Jurkat, Clone E6-1 (cell line): ENCODE measurements at places on chromosomes 7 and 10.
A peak's percentile ranks its signal among the peaks of the same experiment; 100 is the strongest.

DNA sequence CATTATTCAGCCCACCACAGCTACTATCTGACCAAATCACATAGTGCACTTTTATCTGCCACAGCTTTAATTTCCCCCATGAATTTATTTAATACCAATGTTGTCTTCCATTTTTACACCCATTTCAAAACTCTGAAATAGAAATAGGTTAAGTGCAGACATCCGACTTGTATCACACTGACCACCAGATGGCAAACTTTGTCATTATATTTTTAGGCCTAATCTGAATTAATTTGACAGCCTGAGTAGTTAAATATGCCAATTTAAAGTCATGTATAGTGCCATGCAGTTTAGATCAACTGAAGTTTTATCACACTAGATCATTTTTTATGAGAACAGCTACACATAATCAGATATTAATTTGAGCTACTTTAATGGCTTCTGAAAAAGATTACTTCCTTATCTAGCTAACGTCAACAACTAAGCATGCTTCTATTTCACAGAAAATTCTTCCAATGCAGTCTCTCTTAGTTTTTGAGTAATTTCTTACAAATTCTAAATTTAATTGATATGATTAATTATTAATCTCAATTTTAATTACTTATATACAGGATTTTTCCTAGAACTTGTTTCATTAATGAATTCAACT lies 566.4 kb downstream of the GFRA1 start:
- peak; percentile 31 for DNase-seq

DNA sequence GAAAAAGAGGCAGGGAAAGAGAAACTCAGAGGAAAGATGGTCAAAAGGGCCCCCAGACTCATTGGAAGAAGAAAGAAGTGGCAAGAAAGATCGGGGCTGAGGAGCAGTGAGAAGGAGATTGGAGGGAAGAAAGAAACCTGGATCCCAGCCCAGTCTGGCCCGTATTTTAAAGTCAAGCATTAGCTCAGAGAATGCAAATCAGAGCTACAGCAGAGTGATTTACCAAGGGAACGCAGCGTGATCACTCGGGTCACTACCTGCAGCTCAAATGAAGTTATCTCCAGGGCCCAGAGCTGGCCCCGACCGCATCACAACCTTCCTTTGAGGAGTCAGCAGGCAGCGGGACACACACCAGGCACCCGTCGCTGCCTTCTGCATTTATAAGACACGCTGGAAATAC lies 72.8 kb downstream of the CARD11 start:
- DNase-seq, result no peak

GRCh38 chr7:20602306-20602705 lies 13.2 kb upstream of the ABCB5 start:
- DNase-seq, result no peak

DNA sequence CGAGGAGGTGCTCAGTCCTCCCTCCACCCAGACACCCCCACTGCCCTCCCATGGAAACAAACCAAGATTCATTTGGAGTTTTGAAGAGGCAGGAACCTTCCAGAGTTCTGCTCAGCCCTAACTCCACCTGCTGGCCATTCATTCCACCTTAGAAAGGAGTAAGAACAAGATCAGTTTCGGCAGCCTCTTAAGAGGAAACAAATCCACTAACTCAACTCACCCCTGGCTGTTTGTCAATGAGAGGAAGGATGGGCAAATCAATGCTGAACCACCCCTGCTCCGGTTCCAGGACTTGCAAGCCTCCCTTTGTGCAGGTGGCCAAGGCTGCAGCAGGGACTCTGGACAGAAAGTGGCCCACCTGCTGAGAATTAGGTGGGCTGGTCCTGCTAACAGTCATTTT lies 26.2 kb downstream of the CCDC3 start:
- DNase-seq, result peak; percentile 9

DNA sequence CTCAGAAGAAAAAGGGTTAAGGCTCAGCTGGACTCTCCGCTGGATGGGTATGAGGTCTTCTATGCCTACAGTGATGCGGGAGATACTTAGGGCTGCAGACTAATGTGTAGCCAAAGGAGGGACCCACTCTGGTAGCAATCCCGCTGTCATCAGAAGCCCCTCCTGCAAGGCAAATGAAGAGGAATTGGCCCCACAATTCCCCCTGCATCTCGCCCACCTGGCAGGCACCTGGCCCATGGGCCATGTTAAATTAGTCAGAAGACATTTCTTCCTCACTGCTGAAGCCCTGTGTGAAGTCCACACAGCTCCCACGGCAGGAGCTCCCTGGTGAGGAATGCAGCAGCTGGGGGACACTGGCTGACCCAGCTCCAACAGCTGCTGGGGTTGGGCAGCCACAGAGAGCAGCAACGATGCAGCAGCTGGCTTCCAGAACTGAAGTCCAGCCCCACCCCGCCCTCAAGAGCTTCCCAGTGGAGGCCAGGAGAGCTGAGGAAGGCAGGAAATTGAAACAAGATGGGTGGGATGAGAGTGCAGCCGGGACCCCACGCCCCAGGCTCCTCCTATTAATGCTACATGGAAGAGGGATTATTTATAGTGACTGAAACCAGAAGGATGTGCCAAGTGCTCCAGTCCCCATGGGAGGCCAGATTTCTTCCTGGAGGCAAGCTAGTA lies 5.5 kb downstream of the VSTM4 start:
- no peak for DNase-seq

DNA sequence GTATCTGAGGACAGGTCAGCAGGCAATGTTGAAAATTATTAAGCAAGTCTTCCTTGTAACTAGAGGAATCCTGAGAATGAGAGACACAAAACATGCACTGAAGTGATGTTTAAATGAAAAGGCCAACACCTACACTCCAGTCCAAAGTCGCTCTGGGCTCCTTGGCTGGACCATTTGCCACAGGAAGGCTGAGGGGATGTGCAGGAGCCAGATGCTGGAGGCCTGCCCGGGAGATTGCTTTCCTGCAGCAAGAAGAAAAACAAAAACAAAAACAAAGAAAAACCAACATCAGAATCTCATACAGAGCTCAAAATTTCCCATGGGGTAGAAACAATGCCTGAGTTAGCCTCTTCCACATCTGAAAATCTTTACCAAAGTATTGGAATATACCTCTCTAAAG lies 157.0 kb downstream of the DGKI start:
- no peak for DNase-seq

DNA sequence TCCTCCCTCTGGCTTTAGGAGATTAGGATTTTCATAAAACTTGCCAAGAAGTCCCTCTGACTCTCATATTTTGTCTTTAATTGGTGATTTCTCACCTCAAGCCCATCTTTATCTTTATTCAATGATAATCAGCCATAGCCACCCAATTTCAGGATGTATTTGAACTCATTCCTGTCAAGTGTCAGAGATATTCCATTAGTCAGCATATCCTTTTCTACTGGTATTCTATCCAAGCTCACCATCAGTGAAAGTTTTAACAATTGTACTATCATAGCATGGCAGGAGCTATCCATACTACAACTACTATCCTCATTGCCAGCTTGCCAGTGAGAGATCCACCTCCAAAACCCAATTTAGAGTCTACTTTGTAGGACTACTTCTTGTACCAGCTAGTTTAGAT lies 114.6 kb downstream of the GNAI1 start:
- DNase-seq, result no peak

- no peak for DNase-seq
Measured at GRCh38 chr10:86969421-86970041, 1.2 kb downstream of the ADIRF start.

GRCh38 chr7:1941464-1942242 lies 271.6 kb downstream of the ELFN1 start:
- DNase-seq, result no peak

DNA sequence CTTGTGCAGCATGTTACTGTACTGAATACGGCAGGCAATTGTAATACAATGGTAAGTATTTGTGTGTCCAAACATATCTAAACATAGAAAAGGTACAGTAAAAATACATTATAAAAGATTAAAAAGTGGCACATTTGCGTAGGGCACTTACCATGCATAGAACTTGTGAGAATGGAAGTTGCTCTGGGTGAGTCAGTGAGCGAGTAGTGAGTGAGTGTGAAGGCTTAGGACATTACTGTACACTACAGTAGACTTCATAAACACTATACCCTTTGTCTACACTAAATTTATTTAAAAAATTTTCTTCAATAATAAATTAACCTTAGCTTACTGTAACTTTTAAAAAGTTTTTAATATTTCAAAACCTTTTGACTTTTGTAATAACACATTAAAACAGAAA lies 37.5 kb downstream of the BPGM start:
- DNase-seq, result no peak

- no peak for DNase-seq
Measured at GRCh38 chr10:76759681-76760080, 877.9 kb downstream of the KCNMA1 start.

DNA sequence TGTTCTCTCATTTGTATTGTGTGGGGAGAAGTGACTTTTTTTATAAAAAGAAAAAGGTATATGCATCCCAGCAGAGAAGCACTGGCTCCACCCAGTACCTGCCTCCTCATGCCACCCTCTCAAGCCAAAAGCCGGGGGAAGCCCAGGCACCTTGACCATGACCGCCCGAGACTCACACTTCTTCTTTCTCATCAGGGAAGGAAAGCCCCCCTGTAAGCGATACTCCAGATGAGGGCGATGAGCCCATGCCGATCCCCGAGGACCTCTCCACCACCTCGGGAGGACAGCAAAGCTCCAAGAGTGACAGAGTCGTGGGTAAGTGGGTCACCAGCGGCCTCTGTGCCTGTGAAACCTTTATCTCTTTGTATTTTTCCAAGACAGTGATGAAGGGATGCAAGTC lies 22.9 kb downstream of the IKZF1 start:
- DNase-seq, result no peak

GRCh38 chr7:132019703-132020102 lies 463.3 kb upstream of the PODXL start:
- no peak for DNase-seq

- no peak for DNase-seq
Measured at GRCh38 chr10:90856964-90857634, 740 bp downstream of the HTR7 start.

DNA sequence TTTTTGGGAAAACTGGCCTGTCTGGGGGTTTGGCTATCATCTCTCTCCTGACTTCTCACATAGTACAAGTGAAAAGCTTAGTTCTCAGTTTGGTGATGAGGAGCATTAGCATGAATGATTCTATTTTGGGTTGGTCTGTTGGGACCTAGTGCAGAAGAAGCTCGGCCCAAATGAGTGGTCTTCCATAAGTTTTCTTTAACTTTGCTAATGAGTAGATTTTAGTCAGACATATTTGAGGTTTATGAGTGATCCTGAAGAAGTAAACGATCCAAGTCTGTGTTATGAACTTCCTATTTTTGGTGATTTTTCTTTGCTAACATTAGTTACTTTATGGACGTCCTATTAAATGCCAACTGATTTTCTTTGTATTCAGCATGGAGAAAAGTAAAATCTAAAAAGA lies 51.7 kb upstream of the CALD1 start:
- DNase-seq, result no peak

DNA sequence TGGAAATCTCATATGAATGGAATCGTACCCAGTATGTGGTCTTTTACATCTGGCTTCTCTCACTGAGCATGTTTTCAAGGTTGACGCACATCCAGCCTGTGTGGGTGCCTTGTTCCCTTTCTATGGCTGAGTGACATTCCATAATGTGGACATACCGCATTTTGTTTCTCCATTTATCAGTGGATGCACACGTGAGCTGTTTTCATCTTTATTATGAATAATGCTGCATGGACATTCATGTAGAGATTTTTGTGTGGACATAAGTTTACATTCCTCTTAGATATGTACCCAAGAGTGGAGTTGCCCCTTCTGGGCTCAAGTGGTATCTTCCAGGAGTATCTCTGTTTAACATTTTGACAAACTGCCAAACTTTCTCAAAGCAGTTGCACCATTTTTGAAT lies 1.3 kb upstream of the SCART1 start:
- DNase-seq, result no peak

GRCh38 chr10:97020452-97021400 lies 165.0 kb downstream of the SLIT1 start:
- no peak for DNase-seq

DNA sequence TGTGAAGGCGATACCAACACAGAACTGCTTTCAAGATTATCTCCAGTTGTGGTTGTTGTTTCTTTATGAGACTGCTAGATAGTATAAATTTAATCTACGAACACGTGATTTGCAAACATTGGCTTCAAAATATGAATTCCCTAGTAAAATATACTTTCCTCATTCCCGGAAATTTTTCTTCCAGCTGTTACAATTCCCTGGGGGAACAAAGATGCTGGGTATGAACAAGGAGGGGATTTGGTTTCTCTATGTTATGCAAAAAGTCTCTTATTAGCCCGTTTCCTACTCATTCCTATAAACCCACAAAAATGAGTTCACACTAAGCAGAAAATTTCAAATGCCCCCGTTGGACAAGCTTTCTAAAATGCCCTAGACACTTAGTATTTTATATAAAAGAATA lies 928.3 kb downstream of the CNTNAP2 start:
- DNase-seq, result no peak

DNA sequence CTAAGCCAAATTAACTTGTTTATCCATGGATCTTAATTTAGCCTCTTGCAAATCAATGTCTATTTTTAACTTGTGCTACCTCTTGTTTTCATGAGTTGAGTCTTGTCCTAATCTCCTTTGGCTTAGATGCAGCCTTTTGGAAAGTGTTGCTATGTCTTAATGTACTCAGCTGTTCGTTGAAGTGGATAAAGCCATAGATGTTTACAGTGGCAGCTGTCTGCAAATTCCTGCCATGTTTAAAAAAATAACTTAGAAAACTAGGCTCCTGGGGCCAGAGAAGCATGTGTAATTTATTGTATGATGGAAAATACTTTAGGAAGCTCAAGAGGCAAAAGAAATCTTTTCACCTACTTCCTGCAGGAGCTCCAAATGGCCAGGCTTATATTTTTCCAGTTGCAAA lies 253.1 kb upstream of the RHOBTB1 start:
- no peak for DNase-seq

GRCh38 chr7:20298486-20298901 lies 32.2 kb upstream of the ITGB8 start:
- DNase-seq, result no peak

DNA sequence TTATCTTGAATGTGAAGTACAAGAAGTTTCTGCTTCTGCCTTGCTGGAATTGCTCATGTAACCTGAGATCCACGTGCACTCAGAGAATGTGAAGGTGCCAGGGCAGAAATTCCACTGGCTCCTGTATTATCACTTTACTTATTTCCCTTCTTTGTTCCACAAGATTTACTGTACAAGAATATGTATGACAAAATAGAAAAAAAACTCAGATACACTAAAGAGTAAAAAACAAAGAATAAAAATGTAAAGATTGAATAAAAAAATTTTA lies 43.0 kb downstream of the PLCE1 start:
- no peak for DNase-seq

GRCh38 chr7:151276666-151277590 lies 28.4 kb upstream of the SMARCD3 start:
- DNase-seq, result peak; percentile 65

DNA sequence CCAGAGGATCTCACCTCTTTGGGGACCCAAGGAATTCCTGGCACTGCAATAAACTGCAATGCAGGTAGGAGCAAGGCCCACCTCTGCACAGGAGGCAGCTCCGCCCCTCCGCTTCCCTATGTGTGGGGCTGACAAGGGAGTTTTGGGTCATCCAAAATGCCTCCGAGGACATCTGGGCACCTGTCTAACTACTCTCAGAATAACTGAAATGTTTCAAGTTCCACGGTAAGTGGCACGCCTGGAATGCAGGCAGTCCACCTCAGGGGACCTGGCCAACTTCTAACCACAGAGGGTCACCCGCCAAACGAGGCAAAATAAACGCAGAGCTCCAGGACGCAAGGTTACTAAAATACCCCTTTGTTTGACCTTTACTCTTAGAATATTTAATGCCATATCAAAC lies 102.5 kb downstream of the FGFR2 start:
- DNase-seq, result no peak
